ENCODE measurements at places on chromosomes 11 and 22.

DNA sequence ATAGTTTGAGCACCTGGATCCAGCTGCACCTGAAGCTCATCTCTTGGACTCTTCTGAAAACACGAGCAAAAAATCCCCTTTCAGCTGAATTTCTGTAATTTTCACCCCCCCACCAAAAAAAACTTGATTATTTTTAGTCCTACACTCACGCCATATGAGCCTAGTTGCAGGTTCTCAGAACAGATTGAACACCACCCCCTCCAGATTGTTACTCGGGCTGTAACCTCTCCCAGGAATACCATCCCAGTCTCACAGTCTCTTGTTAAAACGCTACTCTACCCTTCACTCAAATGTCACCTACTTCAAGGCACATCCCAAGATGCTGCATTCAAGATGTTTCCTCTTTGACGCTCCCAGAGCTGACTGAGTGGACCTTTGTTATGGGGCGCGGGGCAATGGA lies 96.3 kb upstream of the PRDM11 start:
- no peak for DNase-seq

DNA sequence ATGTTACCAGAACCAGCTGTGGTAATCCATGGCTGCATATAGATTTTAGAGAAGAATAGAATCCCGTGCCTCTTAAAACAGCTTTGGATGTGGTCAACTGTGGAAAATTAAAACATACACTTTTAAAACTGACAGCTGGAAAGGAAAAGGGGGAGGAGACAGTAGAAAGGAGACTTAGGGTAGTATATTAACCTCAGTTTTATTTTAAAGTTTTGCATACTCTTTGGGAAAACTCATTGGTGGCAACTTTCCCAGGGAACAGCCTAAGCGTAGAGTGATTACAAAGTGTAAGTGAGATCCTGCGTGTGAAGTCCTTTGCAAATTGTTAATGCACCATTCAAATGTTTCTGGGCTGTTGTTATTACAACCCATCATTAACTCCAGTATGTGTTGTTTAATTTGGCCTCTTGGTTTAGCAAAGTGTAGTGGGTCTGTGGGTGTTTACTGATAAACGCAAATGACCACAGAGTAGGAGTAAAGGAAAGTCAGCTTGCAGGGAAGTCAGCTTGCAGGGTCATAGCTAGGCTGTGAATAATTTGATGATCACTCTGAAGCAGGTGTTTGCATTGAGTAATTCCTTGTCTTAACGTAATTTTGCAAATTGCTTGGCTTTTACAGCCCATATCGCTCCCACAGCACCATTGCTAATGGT lies 88.0 kb upstream of the DBX1 start:
- DNase-seq = no peak

DNA sequence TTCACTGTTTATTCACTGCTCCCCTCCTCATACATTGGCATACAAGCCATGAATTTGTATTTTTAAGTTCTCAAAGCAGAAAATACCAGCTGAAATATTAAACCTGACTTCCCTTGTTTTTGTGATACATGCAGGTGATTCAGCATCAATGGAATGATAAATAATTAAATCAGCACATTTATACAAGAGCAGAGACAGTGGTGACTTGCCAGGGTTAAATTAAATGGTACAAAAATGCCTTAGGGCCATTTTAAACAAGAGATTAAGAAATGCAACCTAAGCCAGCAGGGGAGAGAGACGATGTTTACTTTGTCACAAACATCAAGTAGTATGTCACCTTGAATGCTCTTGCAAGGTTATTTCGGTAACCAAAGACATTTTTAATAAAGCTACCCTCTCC lies 95.9 kb upstream of the DDI1 start:
- no peak for DNase-seq

- DNase-seq = no peak
Measured at GRCh38 chr22:40120848-40121247, 56.9 kb upstream of the TNRC6B start.

- DNase-seq = no peak
Measured at GRCh38 chr22:25972397-25972796, 196.9 kb upstream of the SEZ6L start.

- DNase-seq = no peak
Measured at GRCh38 chr11:17473071-17473744, 3.4 kb downstream of the ABCC8 start.

GRCh38 chr22:29138556-29139305 lies 65.9 kb downstream of the KREMEN1 start:
- no peak for DNase-seq

GRCh38 chr22:17858033-17858432 lies 83.8 kb upstream of the BID start:
- no peak for DNase-seq

- no peak for DNase-seq
Measured at GRCh38 chr11:47258317-47258902, 614 bp downstream of the NR1H3 start.

DNA sequence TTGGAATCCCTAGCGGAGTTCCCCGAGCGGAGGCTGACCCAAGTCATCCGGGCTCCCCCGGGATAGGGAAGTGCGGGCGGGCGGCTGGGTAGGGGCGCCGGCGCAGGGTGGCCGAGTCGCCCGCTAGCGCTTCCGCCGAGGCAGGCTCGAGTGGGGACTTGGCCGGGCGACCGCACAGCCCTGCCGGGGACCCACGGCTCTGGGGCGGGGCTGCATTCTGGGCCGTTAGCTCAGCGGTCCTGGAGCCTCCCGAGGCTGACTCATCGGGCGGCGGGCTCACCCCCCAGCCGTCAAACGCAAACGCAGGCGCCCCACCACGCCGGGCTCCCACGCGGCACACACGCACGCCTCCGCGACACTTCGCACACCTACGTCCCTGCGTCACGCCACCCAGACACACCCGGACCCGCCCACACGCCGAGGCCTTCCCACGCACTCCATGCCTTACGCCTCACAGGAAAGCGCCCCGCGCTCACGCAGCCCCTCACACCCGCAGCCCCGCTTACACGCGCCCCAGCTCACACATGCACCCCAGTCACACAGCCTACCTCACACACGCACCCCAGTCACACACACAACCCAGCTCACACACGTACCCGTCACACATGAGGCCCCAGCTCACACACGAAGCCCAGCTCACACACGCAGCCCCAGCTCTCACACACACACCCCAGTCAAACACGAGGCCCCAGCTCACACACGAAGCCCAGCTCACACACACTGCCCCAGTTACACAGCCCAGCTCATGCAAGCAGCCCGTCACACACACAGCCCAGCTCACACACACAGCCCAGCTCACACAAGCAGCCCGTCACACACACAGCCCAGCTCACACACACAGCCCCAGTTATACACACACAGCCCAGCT lies 1.2 kb downstream of the PHLDB1 start:
- DNase-seq = peak; percentile 86
